Activated T-cell treated with anti-CD3 and anti-CD28 coated beads, Interleukin-2, amount 50 U/mL, for 72 hours (primary cell): ENCODE measurements at places on chromosomes 1 and 21.
A peak's percentile ranks its signal among the peaks of the same experiment; 100 is the strongest.

GRCh38 chr1:110223127-110223526 lies 13.0 kb downstream of the KCNC4 start:
- no peak overlapping the region for H3K4me3 ChIP-seq
- no peaks in the 10 kb centered on the region for H3K27me3 ChIP-seq
- H3K4me1 ChIP-seq = peaks cover 10% of the 10 kb centered on the region
- DNase-seq = no peak
- no peak overlapping the region for H3K27ac ChIP-seq

DNA sequence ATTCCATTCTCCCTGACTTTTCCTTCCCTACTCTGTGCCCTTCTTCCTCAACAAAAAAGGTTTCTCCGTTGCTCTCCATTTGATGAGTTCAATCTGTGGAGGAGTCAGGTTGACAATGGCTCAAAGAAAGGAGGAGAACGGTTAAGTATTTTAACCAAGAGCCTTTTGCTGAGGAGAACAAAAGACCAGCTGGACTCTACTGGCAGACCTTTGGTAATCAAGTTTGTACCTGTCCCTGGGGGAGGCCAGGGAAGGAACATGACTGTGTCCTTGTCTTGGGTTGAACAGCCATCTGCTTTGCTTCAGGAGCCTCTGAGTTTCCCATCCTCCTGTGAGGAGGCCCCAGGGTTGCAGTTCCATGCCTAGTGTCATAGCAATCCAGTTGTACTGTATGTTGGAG lies 29.9 kb downstream of the TTF2 start:
- H3K27me3 ChIP-seq = no peaks in the 10 kb centered on the region
- no peak overlapping the region for H3K4me3 ChIP-seq
- peaks cover 29% of the 10 kb centered on the region for H3K4me1 ChIP-seq
- no peak overlapping the region for H3K27ac ChIP-seq
- peaks cover 25% of the 10 kb centered on the region for H3K36me3 ChIP-seq

- H3K4me3 ChIP-seq = no peak overlapping the region
- H3K4me1 ChIP-seq = peaks cover 7% of the 10 kb centered on the region
- H3K27me3 ChIP-seq = no peaks in the 10 kb centered on the region
Measured at GRCh38 chr1:147273409-147274336, 31.2 kb downstream of the CHD1L start.

- DNase-seq = peak; percentile 27
- H3K27me3 ChIP-seq = no peaks in the 10 kb centered on the region
- H3K4me1 ChIP-seq = no peaks in the 10 kb centered on the region
Measured at GRCh38 chr21:25862596-25862995, 127.8 kb downstream of the GABPA start.

- H3K36me3 ChIP-seq = peaks cover 18% of the 10 kb centered on the region
- no peak overlapping the region for H3K27ac ChIP-seq
- H3K27me3 ChIP-seq = no peaks in the 10 kb centered on the region
- H3K4me1 ChIP-seq = peaks cover 74% of the 10 kb centered on the region
- DNase-seq = no peak
Measured at GRCh38 chr1:234503193-234504050, 24.4 kb upstream of the TARBP1 start.
